ENCODE measurements at places on chromosomes 12 and 14.

GRCh38 chr12:89873745-89874144 lies 165.1 kb upstream of the ATP2B1 start:
- no peak for DNase-seq

- no peak for DNase-seq
These were observed 416.6 kb downstream of the LRIG3 start for GRCh38 chr12:58503731-58504130.

DNA sequence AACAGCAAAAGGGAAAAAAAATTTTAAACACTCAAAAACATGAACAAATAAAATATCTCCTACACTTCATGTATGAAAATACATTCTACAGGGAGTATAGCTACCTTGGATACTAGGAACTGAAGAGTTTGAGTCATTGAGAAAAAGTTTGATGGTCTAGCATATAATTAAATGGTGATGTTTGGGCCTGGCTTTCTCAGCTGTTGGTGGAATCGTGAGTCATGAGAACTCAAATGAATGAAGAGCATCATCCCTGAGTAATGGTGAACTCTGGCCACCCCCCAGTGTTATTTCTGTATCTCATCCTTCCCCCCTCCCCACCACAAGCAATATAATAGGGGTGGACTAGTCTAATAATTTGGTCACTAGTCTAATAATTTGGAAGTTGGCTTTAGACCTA lies 6.7 kb upstream of the SLC6A15 start:
- no peak for DNase-seq

DNA sequence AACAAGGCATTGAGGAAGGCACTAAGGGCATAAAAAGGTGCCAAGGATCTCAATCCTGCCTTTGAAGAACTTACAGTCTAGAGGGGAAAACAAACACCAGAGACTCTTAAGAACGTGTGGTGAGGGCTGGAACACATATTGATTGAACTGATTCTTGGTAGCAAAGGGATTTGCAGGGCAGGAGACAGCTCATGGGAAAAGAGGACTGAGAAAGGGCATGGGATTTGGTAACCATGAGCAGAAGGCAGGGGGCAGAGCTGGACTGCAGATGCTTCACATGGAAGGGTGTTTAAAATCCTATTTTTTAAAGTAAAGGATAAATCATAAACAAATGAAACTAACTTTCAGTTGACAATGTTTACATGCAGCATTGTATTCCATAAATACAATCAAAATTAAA lies 203.1 kb downstream of the ITPR2 start:
- DNase-seq, result no peak

- no peak for DNase-seq
These were observed 943.8 kb downstream of the TMTC2 start for GRCh38 chr12:83630526-83630925.

DNA sequence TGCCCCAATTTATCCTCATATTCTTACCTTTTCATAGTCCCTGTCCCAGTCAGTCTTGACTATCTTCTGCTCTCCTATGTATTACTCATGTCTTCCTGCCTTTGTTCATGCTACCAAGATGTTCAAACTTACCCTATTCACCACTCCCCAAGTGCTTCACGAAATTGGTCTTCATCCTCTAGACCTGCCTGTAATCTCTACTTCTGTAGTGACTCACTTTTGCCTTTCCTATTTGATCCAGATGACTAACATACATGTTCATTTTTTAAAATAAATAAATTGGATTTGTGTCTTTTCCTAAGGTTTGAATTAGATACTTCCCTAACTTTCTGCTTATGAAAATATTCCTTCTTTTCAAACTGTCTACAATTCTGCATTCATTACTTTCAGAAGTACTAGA lies 107.7 kb upstream of the PPM1H start:
- DNase-seq, result no peak

DNA sequence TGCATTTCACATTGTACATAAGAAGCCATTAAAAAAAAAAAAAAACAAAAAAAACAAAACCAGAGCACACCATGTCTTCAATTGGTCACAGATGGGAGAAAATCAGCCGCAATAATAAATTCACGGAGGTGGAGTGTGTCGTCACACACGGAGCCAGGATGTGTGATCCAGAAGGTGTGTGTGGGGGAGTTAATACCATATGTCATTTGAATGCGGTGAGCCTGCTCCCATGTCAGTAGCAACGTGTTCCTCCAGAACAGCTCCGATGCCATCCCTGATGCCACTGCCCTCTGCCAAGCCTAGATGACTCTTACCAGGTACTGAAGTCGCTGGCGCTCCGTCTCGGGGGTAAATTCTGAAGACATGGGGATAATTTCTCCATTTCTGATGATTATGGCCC lies 197.8 kb downstream of the PPM1H start:
- no peak for DNase-seq

DNA sequence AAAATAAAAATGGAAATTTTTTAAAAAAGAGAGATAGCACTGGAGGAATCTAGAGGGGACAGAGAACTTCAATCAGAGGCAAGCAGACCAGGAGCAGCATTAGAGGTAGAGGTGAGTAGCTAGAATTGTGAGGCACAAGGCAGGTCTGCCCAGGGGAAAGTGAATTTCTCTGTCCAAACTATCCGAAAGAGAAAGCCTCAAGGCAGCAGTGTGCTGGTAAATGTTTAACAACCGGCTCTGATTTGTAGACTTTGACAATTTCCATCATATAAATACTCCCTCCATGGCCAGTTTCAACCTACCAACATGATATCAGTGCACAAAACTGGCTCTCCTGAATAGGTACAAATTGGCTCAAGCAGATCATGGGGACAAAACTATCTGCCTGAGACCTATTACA lies 160.6 kb upstream of the EGLN3 start:
- no peak for DNase-seq

GRCh38 chr12:19048943-19049342 lies 80.6 kb upstream of the PLEKHA5 start:
- DNase-seq, result no peak

GRCh38 chr12:509500-509899 lies 49.8 kb downstream of the B4GALNT3 start:
- DNase-seq, result no peak

DNA sequence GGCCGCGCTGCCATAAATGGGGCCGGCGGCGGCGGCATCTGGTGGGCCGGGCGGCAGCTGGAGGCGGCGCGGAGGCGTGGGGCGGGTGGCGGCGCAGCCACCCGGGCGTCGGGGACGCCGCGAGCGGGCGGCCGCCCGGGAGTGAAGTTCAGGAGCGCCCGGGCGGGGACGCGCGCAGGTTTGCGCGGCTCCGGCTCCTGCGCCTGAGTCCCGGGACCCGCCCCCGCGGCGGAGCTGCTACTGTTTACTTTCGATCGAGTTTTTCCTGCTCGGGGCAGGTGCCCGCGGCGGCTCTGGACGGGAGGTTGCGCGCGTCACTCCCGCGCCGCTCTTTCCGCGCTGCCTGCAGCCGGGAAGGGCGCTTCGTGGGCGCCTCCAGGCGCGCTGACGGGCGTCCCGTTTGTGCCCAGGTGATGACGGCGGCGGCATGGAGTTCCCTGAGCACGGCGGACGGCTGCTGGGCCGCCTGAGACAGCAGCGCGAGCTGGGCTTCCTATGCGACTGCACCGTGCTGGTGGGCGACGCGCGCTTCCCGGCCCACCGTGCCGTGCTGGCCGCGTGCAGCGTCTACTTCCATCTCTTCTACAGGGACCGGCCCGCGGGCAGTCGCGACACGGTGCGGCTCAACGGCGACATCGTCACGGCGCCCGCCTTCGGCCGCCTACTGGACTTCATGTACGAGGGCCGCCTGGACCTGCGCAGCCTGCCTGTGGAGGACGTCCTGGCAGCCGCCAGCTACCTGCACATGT lies at the start of gene ZBTB42:
ZBTB42 (plus strand) TSS at position 331 of the 749 bp plus-strand sequence; CDS start at position 428, 97 bp downstream.
- DNase-seq, result no peak

DNA sequence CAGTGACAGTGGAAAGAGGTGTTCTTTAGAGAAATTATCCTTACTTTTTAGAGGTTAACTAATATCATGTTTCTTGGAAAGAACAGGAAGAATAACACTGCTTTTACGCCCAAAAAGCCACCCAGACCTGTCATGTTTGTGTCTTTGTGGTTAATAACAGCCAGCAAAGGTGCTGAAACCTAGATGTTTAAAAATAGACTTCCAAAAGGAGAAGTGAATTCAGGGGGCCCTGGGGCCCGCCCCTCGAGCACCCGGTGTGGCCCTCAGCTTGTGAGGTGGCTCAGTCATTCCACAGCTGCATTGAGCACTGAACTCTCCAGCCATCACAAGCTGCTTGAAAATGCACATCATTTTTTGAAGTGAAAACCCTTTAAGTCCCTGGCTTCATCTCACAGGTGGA lies 20.8 kb upstream of the AMN start:
- DNase-seq, result no peak

DNA sequence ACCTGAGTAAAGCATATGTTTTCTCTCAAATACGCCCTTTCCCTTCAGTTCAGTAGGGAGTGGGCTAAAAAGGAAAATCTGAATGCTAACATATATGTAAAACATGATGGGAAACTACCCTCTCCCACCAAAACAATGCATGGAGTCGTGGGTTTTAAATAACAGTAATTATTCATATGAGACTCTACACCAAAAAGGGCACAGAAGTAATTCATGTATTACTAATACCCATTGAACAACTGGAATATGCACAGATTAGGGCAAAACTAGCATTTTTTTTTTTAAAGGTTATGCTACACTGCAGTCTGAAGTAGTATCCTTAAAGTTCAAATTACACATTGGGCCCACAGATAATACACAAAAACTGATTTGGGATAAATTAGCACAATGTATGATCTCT lies 8.1 kb upstream of the ARID2 start:
- no peak for DNase-seq

- DNase-seq, result no peak
These were observed 875 bp downstream of the HSPA2 start for GRCh38 chr14:64541261-64541971.

- DNase-seq, result no peak
These were observed 270.3 kb upstream of the DAAM1 start for GRCh38 chr14:58918066-58918738.

DNA sequence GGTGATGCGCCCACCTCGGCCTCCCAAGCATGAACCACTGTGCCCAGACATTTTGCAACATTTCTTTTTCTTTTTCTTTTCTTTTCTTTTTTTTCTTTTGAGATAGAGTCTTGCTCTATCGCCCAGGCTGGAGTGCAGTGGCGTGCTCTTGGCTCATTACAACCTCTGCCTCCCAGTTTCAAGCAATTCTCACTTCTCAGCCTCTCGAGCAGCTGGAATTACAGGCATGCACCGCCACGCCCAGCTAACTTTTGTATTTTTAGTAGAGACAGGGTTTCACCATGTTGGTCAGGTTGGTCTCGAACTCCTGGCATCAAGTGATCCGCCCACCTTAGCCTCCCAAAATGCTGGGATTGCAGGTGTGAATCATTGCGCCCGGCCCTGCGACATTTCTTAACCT lies 7.6 kb upstream of the CDC42BPB start:
- no peak for DNase-seq

DNA sequence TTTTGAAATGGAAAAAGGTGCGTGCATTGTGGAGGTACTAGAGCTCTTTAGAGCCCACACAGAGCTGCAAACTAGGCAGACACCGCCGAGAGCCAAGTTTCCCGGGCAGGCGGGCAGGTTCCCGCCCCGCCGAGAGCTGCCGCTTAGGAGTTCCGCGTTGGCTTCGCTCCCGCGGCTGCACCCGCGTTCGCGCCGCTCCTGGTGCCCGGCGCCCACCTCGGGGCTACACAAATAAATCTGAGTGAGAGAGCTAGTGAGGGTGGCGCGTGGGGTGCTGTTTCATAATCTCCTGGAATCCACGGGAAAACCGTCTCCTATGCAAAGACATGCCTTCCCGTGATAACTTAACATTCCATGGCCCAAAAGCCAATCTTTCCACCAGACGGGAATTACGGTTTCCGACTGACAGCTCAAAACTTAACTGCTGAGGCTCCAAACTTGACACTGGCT lies 645 bp downstream of the KITLG start:
- DNase-seq, result no peak

- no peak for DNase-seq
These were observed 5.2 kb downstream of the KRT86 start for GRCh38 chr12:52279422-52280318.

- no peak for DNase-seq
These were observed 165.5 kb upstream of the DYRK2 start for GRCh38 chr12:67482751-67483661.

DNA sequence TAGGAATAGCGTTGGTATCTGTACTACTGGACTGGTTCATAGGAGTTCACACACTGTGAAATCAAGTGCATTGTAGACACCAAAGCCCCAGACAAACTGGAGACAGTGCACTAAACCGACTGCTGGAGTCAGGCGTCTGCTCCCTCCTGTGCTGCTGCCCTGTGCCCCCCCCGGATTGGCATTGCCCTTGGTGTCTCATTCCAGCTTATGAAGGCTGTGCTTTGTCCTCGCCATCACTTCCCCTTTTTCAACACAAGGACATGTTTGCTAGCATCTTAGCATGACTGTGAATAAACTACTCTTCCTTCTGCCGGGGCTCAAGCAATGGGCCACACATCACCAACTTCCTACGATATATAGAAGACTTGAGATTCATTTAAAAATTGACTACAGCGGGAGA lies 84.0 kb downstream of the TMCC3 start:
- no peak for DNase-seq

DNA sequence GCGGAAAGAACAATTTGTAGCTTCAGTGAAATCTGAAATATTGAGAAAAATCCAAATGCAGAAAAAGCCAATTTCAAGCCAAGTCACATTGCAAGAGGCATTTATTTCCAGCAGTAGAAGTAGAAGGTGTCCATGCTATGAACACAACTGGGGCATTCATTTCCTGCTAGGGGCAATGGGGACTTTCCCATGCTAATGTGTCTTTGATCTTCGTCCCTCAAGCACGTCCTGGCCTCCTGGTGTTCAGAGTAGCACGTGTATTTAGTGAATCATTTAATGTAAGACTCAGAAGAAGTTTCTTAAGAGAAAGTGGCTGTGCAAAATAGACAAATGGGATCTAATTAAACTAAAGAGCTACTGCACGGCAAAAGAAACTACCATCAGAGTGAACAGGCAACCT lies 267.9 kb downstream of the TMEM132C start:
- no peak for DNase-seq

- no peak for DNase-seq
These were observed 805 bp downstream of the MYH7 start for GRCh38 chr14:23434488-23435222.

GRCh38 chr12:62827855-62828254 lies 107.1 kb downstream of the PPM1H start:
- no peak for DNase-seq

- no peak for DNase-seq
These were observed 63.2 kb downstream of the PTCSC3 start for GRCh38 chr14:36113341-36113740.

- DNase-seq, result no peak
These were observed 100.8 kb downstream of the IGF1 start for GRCh38 chr12:102379346-102380162.

GRCh38 chr14:84963518-84963917 lies 566.4 kb upstream of the FLRT2 start:
- no peak for DNase-seq

DNA sequence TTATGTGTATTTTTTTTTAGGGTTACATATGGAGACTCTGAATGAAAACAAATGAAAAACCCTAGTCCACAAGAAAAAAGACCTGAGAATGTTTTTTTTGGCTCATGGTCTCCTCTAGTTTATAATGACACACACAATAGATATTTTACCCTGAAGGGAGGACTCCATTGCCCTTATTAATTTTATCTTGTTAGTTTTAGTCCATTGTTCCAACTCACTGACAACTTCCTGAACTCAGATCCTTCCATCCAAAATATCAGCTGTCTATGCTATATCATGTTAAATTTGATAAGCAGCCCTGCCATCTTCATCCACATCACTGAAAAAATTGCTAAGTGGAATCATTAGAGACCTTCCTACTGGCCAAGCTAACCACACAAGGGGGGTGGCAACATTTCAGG lies 232.1 kb downstream of the MON2 start:
- DNase-seq, result no peak

GRCh38 chr14:74531467-74531866 lies 37.9 kb downstream of the ISCA2 start:
- DNase-seq, result peak; percentile 33
